CD14-positive monocyte (primary cell): ENCODE measurements at places on chromosomes 6 and 20.

DNA sequence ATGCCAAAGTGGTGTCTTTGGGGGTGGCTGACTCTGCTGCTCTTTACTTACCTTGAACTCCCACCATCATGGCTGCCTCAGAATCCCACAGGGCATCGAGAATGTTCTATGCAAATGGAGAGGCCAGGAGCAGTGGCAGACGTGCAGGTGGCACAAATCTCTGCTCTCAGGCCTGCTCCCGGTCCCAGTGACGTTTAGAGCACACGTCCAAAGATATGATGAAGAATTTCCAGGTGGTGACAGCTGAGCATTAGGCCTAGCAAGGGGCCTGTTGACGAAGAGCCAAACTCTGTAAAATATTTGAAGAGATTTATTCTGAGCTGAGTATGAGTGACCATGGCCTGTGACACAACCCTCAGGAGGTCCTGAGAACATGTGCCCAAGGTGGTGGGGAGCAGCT lies 19.0 kb upstream of the UNC93A start:
- DNase-seq: no peak

DNA sequence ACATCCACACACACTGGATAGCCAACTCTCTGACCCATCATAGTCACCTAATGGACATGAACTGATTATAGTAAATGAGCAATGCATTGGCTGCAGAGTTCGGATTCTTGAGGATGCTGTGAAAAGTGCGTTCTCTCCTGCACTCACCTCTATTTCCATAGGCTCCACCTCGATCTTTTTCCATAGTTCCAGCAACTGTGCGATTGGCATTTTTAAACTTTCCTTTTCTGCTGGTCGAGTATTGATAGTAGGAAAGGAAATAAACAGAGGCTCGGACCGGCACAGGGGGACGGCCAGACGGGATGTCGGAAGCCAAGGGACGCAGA lies 94.4 kb downstream of the RNASET2 start:
- no peak for DNase-seq

GRCh38 chr6:52307900-52308372 lies 23.4 kb upstream of the MCM3 start:
- DNase-seq: no peak

- peak; percentile 68 for DNase-seq
These were observed 59.0 kb upstream of the EEF1A1 start for GRCh38 chr6:73579851-73580246.

DNA sequence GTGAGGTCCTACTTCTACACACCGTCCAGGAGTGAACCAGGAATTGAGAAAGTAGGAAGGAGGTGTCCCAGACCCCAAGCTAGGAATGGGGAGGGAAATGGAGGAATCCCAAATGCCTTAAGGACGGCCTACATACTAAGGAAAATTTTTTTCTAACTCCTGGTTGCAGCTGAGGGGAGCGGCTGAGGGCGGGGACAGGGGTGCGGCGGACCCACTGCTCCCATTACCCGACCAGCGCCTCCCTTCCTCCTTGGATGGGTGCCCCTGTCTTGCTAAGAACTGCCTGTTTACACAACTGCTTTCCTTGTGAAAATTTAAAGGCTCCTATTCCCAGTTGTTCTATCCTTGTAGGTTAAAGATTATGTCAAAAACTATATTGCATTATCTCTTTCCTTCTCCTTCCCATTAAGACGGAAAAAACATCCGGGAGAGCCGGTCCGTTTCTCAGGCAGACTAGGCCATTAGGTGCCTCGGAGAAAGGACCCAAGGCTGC lies 699 bp upstream of the HSPA1B start:
- peak; percentile 39 for DNase-seq

GRCh38 chr6:106847116-106847515 lies 127.4 kb downstream of the CD24 start:
- no peak for DNase-seq

DNA sequence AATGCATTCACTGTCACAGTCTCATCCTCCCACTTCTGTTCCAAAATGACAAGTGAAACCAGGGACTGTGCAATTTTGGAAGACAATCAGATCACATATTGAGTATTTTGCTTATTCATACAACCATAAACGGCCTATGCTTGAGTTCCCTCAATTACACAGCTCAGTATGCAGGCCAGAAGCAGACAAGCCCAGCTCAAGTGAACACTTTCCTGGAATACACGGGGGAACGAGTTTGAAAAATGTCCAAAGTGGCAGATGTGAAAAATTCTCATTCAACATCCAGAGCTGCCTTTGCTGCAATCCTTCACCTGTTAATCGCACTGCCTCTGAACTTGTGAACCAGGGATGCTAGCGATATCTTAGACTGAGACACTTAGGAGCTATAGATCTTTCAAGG lies 190.2 kb downstream of the COL9A1 start:
- no peak for DNase-seq

GRCh38 chr20:25270829-25271251 lies 23.0 kb downstream of the PYGB start:
- no peak for DNase-seq

- peak; percentile 94 for DNase-seq
These were observed 1.8 kb downstream of the GTPBP2 start for GRCh38 chr6:43627008-43627825.

DNA sequence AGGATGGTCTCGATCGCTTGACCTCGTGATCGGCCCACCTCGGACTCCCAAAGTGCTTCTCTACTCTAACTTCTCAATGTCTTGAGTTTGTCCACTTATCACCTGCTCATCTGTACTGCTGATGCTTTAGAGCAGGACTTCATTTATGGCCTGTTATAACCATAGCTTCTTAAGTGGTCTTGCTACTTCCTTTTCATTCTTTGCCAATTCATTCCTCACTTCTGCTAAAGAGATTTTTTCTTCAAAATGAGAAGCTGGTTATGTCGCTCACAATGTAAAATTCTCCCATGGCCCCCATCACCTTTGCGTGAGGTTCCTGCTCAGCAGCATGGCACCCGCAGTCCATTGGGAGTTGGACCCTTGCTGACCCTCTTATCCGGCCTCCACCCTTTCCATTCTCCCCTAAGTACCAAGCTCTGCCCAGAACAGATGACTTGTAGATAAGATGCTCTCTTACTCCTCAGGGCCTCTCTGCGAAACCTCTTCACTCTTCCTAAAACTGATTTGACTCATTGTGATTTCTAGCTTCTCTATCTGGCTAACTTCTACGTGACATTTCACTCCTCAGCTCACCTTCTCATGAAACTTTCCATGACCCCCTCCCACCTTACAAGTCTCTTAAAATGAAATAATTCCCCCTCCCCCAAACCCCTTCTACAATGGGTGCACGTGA lies 13.9 kb upstream of the CD164 start:
- peak; percentile 47 for DNase-seq

DNA sequence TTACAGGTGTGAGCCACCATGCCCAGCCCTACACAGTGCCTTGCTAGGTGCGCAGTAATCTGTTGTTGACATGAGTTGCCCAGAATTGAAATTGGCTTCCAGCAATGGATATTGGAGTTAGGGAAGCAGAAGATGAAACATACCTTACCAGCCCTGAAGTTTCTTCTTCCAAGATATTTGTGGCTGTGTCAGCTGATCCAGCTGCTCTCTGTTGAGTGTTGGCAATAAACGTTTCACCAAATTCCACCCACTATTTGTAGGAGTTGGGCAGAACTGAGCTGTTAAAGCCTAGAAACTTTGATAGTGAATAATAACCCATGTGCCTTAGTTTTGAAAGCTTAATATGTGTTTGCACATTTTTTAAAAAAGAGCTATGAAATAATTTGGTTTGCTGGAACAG lies 218.2 kb upstream of the SNX9 start:
- no peak for DNase-seq

- DNase-seq: no peak
These were observed 1.4 kb upstream of the MICAL1 start for GRCh38 chr6:109456710-109457561.

- no peak for DNase-seq
These were observed 11.1 kb upstream of the SLC4A11 start for GRCh38 chr20:3250091-3250504.

DNA sequence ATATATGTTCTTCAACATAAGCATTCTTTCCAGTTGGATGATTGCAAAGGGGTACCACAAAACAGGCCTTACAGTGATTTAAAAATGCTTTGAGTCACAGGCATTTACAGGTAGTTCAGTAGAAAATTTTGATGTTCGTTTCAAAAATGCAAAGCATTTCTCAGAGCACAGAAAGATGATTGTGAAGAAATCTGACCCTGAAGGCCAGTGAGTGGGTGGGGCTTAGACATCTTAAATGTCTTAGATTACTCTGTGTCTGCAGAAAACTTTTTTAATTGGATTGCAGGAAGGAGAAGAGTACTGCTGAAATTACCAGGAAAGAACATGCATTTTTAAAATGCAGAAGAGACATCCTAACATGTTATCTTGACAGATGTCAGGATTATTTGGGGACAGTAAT lies 268.3 kb downstream of the CDKAL1 start:
- DNase-seq: no peak

DNA sequence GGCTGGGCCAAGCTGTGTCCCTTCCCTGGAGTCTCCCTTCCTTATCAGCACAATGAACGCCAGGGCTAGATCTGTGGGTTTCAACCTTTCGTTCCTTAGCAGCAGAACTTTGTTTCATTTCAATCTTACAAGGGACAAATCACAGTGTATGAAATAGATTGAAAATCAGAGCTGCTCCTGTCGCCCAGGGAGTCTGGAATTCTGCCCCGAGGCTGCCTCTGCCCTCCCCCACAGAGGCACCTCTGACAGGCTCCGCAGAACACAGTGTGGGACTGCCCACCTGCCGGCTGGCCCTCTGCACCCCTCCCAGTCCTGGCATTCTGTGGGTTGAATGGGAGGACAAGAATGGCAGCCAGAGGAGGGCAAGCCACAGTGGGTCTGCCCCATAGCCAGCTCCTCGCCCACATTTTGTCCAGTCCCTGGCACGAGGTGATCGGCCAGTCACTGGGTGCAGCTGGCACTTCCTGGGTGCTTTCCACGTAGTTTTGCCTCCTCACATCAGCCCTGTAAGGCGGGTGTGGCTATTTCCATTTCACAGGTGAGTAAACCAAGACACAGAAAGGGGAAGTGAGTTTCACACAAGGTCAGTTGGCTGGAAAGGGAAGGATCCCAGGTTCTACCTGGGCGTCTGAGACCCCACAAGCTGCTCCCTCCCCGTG lies 26.1 kb downstream of the MANBAL start:
- peak; percentile 49 for DNase-seq

DNA sequence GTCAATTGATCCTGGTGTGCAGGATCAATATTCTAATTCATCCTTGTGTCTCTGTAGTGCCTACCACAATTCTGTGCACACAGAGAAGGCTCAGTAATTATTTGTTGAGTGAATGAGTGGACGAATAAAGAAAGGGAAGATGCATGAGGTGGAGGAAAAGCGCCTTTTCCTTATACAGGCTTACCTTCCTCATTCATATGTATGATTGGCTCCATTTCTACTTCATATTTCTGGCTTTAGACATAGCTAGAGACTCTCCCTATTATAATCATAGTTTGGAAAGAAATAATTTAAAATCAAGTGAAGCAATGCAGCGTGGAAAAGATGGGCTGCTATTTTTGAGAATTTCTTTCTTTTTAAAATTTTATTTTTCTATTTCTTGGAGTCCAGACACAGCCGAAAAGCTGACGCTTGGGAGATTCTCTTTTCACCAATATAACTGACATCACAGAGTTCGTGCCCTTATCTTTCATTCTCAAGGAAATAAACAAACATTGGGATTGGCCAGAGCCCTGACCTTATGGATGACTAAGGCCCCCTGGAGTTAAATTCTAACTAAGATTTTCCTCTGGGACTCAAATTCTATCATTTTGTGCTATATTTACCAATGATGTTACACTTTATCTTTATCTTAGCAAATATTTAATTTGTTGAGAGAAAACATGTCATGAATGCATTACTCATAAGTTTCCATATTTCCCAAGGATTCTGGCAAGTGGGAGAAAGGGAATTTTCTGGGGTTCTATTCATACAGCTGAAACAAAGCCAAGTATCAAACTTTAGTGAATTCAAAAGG lies 48.1 kb downstream of the PRL start:
- DNase-seq: no peak

DNA sequence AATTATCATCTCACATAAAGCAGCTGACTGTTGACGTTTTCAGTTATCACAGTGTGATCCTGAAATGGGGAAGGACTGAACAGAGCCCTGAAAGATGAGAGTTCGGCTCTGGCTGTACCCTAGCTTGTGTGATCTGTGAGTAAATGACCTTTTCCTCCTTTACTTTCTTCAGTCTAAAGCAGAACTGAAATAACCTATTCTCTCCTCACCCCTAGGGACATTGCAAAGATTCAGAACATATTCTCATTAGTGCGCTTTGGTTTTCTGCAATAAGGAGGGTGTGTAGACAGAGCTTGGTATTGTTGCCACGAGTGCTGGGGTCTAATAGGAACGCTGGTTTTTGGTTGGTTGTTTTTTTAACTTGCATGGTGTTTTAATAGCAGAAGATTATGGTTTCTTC lies 16.7 kb downstream of the FARS2 start:
- no peak for DNase-seq

DNA sequence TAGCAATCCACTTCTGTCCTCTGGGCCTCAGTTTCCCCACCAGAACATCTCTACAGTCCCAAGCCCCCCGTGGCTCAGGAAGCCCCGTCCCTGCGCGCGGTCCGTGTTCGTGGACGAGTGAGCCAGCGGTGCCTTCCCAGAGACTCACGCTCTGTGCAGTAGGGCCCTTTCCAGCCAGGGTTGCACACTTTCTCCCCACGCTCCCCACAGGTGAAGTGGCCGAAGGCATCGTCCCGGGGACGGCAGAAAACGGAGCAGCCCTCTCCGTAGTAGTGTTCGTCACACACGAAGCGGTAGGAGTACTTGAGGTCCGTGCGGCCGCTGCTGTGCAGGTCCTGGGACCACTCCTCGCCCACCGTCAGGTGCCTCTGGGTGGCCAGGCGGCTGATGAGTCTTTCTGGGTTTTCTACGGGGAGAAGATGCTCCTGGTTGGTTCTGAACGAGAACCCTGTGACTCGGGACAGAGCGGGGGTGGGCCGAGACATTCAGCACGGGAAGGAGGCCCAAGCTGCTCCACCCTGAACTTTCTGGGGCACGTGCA lies 2.7 kb downstream of the DLL1 start:
- no peak for DNase-seq

DNA sequence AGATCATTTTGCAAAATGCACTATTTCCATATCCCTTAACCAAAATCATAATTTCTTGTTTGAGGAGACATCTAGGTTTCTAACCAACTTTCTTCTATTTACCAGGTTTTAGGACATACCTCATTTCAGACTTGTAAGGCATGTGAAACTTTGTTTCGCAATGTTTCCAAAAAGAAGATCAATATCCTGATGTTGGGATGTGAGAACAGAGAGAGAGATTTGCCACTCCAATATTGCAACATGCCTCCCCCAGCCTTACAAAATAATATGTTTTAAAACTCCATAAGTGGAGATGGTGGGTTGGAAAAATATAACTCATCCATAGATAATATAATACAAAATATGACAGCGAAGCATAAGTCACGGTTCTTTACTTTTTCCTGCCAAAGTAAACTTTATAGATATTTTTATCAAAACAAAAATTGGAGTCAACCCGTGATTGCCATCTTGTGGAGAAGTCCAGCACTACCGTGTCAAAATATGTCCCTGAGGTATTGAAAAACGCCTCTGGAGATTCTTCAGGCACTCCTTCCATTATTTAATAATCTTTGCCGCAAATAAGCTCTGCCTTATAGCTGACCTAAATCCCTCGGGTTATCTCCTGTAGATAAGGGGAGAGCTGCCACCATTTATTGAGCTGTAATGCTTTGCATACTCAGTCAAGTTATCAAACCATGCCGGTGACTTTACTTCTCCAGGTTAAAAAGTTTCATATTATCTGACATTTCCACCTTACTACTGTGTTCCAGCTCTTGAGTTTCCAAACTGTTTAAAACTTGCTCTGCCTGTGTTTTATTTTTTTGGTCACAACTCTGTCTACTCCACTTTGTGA lies 534.2 kb downstream of the HACE1 start:
- DNase-seq: no peak

- DNase-seq: no peak
These were observed 572.5 kb upstream of the JAG1 start for GRCh38 chr20:11246251-11246775.
